Cortex of kidney (tissue), 1 donor: ENCODE measurements at places on chromosomes 2 and 18.

- no peak for DNase-seq
These were observed 54.6 kb upstream of the RASGRP3 start for GRCh38 chr2:33421820-33422219.

- DNase-seq: no peak
These were observed 42.1 kb upstream of the RFX8 start for GRCh38 chr2:101516823-101517690.

- DNase-seq: no peak
These were observed 114.6 kb downstream of the IKZF2 start for GRCh38 chr2:213036836-213037235.

DNA sequence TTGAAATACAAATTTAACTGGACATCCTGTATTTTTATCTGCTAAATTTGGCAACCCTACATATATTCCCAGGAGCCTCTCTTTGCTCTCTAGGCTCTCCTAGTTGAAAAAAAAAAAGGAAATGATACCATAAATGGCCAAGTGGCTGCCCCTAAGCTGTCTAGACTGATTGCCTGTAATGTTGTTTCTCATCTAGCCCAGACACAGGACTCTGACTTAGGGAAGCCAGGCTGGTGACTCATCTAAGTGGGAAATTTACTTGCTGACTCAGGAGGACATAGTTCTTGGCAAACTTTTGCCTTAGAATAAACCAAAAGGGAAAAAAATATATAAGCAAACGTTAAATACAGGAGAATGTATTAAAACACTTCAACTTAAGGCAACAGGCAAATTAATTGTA, 14.6 kb upstream of the ITGAV start:
- no peak for DNase-seq

DNA sequence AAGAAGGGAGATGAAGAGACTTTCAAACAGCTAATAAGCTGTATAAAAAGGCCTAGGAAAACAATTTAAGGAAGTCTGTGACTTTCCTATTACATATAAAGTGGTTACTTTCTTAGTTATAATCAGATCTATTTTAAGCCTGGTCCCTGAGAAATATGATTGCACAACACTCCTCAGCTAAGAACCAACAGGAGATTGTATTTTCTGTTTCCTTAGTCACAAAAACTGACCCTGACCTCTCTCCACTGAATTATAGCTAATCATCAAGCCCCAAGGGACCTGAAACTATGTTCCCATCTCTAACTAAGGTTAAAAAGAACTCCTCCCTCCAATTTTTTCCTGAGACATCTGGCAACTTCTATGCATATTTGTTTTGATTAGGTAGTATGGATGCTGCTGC, 106.9 kb downstream of the ROCK1 start:
- DNase-seq: no peak

DNA sequence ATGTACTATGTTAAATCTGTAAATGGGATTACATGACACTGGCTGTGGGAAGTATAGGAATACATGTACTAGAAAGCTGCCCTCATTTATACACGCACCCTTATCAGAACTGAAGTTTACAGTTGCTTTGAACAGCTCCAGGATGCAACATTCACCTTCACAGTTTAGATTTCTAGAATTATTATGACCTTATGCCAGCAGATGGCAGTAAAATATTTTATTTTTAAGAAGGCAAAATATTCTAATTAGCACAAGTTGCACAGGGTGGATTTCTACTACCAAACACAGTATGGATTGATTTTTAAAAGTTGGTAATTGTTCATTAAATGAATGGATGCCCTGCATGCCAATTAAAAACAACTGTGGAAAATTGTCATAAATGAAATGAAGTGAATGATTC, 670.4 kb downstream of the KCNJ3 start:
- DNase-seq: no peak

DNA sequence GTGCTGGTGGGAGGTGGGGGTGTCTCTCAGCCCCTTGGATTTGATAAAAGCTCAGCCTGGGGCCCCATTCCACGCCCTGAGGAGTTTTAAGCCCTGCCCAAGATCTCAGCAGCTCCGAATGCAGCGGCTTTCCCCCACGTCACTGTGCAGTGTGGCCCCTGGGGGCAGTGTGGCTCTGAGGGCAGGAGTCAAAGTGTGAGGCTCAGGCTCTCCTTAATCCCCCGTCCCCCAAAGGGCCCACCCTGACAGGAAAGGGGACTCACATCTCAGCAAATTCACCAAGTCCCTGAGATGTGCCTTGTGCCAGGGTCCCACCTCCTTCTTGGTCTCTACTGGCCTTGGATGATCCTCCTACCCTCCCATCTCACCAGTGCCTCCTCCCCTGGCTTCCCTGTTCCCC, 25.2 kb downstream of the NPPC start:
- DNase-seq: no peak

DNA sequence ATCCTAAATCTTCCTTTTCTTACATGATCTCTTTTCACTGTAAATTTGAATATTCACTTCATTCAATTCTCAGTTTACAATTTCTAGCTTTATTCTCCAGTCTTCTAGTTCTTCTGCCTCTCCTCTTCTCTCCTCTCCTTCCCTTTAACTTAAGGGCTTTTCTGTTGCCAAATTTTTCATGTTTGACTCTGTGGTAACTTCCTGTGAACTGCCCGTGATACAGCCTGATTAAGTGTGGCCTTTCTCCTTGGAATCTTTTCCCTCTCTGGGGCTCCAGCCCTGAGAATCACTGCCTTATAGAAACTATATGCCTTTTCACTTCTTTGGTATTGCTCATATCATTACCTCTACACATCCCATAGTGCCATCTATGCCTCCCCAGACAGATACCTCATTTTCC, 1923.8 kb upstream of the CELF4 start:
- DNase-seq: no peak

DNA sequence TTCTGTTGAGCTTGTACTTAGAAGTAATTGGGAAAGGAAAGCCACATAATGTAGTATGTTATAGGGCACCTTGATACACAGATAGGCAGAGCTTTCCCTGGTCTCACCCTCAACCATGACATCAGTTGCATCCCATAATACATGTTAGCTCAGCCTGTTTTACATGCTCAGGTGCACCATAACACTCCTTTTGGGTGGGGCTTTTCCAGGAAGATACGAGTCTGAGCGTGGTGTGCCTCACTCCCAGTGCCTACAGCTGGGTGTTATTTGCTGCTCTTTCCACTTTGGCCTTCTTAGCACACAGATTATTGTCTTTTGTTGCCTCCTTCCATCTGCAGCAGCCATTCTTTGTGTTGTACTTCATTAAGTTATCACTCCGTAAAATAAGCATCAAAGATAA, 11.9 kb downstream of the TTC39C start:
- DNase-seq: no peak

DNA sequence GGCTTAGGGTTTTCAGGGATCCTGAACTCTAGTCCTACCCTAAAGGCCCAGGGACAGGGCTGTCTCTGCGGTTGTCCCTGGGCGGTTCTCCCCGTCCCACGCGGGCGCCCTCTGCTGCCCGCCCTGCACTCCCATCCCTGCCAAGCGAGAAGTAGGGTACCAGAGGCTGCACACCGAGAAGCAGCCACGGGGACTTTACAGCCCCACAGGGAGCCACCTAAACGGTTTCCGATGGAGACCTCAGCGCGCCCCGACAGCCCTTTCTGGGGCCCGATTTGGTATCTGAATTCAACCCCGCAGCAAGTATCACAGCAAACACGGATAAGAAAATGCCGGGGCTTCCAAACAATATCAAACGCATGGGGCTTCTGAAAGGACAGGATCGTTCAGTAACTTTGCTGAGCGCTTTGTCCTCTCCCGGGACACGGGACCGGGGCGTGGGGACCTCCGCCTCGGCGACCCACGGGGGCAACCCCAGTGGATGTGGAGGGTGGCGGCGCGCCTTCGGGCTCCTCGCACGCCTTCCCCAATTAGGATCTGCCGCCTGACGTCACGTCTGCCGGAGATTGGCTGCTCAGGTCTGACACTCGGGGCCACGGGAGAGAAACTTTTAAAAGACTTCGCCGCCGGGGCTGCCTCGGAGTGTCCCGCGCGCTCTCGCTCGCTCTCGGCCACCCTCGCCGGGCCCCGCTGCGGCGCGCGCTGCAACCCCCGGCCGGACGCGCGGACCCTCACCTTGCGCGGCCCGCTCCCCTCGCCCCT, at the start of gene LTBP1:
Gene LTBP1 (plus strand): TSS at position 640 of the 762 bp plus-strand sequence. CDS start 372 bp downstream, outside the sequence.
- no peak for DNase-seq

- DNase-seq: no peak
These were observed 1835.5 kb upstream of the LRRTM1 start for GRCh38 chr2:82139979-82140611.

DNA sequence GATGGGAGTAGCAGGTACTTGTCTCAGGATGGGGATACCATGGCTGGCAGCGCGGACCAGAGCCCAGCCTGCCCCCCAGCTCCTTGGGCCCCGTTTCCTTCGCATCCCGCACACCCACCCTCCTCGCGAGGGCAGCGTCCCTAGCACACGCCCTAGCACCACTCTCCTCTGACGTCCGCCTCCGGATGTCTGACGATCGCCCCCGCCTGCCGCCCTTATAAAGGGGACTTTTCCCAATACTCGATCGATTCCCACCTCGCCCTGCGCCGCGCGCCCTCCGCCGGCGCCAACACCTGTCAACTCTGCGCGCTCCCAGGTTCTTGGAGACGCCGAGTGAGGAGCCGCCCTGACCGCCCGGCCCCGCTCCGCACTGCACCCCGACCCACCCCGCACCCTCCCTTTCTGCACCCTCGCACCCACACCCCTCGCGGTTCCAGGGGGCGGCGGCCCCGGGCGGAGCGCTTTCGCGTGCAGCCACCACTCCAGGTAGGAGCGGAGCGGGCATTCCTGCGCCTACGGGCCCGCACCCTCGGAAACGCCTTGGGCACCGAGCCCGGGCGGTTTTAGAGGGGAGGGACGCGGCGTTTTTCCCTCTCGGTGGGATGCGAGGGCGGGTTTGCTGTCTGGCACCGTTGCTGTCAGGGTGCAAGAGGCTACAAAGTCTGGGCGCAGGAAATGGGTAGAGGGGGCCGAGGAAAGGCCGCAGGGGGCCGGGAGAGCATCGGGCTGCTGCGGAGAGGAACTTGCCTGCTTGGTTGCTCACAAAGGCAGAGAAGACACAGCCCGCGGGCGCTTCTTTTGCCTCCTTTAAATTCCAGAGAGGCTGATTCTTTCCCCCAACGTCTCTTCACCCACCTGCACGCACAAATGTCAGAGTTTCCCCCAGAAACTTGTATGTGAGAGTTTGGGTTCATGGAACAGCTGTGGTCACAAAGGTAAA, at the start of gene SLC5A7:
Gene SLC5A7 (plus strand): TSS at position 247 of the 940 bp plus-strand sequence. CDS start 1,632 bp downstream, outside the sequence.
- no peak for DNase-seq

DNA sequence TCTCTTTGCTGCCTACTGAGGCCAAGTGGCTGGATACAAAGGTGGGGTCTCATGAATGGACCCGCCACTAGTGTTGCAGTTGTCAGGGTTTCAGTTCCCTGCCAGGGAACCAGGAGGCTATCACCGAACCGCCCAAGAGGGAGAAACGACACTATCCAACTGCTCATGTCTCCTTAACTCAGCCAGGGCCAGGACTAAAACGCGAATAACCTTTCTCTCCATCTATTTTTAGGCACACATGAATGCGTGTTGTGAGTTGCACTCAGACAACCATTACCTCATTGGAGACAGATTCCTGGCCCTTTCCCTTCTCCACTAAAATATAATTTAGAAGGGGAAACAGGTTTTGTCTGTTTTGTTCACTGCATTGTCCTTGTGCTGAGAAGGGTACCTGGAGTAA, 559.5 kb downstream of the SOCS6 start:
- DNase-seq: no peak

- DNase-seq: no peak
These were observed 17.7 kb upstream of the EN1 start for GRCh38 chr2:118865106-118865505.

DNA sequence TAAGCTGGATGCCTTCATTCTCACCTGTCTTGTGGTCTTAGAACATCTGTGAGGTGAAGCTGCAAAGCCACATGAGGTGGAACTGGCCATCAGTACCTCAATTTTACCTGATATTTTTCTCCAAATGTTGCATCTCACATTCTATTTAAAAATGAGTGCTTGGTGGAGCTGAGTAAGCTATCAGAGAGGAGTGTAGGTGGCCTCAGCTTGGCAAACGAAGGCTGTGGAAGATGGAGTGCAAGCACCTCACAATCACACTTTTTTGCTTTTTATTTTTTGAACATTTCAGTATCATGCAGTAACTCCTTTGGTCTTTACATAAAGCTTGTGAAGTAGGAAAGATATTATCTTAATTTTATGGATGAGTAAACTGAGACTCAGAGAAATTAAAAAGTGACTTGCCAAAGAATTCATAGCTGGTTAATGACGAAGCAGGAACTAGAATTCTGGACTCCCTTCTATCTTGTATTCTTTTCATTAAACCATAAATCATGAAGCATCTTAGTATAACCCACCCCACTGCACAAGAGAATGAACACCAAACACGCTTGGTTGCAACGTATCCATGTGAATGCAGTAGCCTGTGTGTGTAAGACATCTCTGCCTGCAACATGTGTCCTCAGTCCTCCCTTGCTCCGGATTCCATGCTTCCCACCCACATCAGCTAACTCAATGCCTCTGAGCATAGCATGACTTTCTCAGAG, 27.2 kb downstream of the C2orf49 start:
- no peak for DNase-seq

- no peak for DNase-seq
These were observed 210.3 kb downstream of the CLIP4 start for GRCh38 chr2:29325544-29325943.

DNA sequence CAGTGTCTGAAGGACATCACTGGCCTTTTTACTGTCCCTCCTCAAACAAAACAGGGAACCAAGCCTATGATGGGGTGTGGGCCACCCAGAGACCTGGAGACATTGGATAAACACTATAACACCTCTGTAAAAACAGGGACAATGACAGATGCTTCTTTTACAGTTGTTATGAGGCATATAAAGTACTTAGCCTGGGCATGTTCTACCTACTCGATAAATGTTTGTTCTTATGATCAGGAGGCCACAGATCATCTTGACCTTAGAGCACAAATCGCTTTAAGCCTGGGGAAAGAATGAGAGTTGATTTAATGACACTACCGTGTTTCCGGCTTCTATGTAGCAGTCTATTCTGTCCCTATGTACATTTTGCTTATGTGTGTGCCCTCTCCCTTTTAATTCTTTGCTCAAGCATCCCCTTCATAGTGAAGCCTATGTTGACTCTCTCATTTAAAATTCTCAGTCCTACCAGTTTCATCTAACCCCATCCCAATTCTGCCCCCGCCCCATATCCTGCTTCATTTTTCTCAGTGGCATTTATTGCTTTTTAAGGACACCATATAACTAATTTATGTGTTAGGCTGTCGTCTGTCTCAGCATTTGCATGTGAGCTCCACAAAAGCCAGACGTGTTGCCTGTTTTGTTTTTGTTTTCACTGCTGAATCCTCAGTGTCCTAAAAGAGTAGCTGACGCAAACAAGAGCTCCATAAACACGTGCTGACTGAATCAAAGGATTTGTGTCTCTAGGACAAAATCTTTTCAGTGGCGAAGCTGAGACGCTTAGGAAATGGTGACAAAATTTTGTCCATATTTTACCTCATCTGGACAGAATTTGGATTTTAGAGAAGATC, 182.3 kb upstream of the ST6GAL2 start:
- DNase-seq: no peak

DNA sequence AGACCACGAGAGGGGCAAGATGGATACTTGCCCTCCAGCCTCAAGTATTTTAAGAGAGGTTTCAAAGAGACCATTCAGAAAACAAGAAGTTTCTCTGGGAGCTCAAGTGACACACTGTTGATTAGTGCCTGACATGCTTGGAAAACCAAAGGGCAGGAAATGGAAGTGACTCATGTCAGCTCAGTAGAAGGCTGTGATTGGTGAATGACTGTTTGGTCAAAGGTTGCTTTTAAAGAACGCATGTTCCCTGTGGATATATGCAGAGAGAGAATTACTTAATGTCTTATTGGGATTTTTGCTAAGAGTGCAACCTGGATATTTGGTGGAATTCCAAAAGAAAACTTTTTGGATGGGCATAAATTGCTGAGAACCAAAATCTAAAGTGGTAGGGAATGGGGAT, 549.9 kb downstream of the XIRP2 start:
- no peak for DNase-seq
